ENCODE measurements at places on chromosomes 13 and 19. TPM values are rescaled to one million over a fixed set of nuclear protein-coding genes. Genes with fewer than 3 reads are reported as not detected.

The MADCAM1 gene
- total RNA-seq: 0.81 TPM

The ISOC2 gene
- 16.7 TPM for total RNA-seq

The FAM216B gene
- total RNA-seq: not detected

The FOSB gene
- 16.1 TPM for total RNA-seq

The FUT2 gene
- total RNA-seq: not detected

The KLK15 gene
- total RNA-seq: not detected

The MYO1F gene
- total RNA-seq: 420 TPM

The ZNF541 gene
- 0.15 TPM for total RNA-seq

The APLP1 gene
- 0.76 TPM for total RNA-seq

The EBI3 gene
- 4.0 TPM for total RNA-seq

The AKT2 gene
- 142 TPM for total RNA-seq

The ZNF460 gene
- total RNA-seq: 42.0 TPM

The LIG4 gene
- total RNA-seq: 11.7 TPM

The NUDT19 gene
- total RNA-seq: 15.1 TPM

The UBAC2 gene
- total RNA-seq: 53.8 TPM

The LPAR6 gene
- 96.8 TPM for total RNA-seq

The PTGIR gene
- 5.3 TPM for total RNA-seq

The CCNA1 gene
- total RNA-seq: 3.5 TPM

The STOML3 gene
- total RNA-seq: not detected

The TPRX1 gene
- total RNA-seq: not detected

The TMPRSS9 gene
- not detected for total RNA-seq

The IRGC gene
- total RNA-seq: not detected

The PRR12 gene
- 33.0 TPM for total RNA-seq

The EXOSC5 gene
- 25.2 TPM for total RNA-seq

The NKG7 gene
- total RNA-seq: 417 TPM

Measured in activated CD4-positive, alpha-beta memory T cell treated with anti-CD3 and anti-CD28 coated beads, Interleukin-2, amount 10 ng/mL, durations not matched to agents 7 days and 5 days (primary cell).